ENCODE measurements at places on chromosomes 12 and 14.

GRCh38 chr14:100825713-100826331, at the start of gene MEG3:
Gene MEG3, plus strand, starts transcription at chr14:100826118.
- DNase-seq: peak; percentile 96

DNA sequence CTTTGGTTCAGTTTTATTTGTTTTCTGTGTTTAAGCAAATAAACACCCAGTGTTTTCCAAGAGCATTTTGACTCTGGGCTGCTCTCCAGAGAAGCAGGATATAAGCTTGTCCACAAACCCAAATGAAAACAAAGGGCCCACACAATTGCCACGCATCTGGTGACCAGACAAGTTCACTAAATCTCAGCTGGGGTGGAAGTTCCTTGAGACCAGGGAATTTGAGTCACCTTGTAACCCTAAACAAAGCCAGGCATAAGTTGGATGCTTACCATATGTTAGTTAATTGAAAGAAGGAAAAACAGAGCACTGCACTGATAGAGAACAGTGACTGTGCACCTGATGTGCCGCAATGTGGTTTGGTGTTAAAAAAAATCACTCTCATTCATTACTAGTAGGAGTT, 1.6 kb upstream of the TXNRD1 start:
- peak; percentile 79 for DNase-seq

- no peak for DNase-seq
These were observed 27.5 kb downstream of the ADGRD1 start for GRCh38 chr12:130981074-130981742.

- DNase-seq: no peak
These were observed 60.4 kb downstream of the FOS start for GRCh38 chr14:75339059-75339458.

DNA sequence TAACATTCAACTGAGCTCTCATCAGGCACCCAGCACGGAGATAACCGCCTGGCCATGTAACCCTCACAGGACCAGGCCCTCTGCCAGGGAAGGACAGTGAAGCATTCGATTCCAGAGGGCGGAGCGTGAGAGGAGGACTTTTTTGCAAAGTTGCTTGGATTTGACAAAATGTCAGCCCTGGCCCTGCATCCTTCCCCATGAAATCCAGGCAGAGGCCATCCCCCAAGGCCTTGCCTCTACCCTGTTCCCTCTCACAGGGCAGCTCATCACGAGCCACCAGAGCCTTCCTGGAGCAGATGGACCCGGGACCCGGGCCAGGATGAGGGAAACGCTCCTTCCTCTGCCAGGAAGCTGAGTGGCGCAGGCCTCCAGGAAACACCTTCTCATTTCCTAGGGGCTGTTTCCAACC, 17.0 kb downstream of the CAMKK2 start:
- no peak for DNase-seq

DNA sequence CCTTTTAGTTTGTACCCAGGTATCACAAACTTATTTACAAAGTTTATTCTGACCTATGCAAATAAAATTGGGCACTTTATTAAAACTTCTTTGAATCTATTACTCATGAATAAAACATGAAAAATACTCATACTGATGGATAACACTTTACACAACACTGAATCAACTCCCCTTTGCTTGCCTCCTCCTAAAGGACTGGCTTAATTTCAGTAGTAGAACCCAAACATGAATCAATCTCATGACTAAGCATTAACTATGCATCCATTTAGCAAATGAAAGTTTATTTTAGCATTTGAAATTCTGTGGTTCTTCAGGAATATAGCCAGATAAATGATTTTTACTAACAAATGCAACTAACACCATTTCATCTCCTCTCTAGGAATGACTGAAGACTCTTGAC, 32.4 kb downstream of the DENND5B start:
- no peak for DNase-seq

All from tongue (tissue), 3 donors.